NCI-H1105 treated with DMSO at 0.1 percent for 48 hours (cell line): ENCODE measurements at places on chromosomes 1 and 21.
A peak's percentile ranks its signal among the peaks of the same experiment; 100 is the strongest.

DNA sequence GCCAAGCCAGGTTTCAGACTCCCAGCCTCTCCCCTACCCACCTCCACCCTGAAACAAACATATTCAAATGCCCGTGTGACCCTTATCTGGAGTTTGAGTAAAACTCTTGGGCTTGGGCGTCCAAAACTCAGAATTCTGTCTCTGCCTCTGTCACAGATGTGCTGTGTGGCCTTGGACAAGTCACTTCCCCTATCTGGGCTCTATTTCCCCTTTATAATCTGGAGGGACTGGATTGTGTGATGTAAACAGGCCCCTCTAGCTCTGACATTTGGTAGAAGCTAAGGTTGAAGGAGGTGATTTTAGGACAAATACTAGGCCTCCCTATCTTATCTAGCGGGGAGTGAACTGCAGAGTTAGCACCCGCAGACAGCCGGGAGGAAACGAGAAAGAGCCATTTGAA lies 67.5 kb downstream of the IGSF21 start:
- no peak for DNase-seq

DNA sequence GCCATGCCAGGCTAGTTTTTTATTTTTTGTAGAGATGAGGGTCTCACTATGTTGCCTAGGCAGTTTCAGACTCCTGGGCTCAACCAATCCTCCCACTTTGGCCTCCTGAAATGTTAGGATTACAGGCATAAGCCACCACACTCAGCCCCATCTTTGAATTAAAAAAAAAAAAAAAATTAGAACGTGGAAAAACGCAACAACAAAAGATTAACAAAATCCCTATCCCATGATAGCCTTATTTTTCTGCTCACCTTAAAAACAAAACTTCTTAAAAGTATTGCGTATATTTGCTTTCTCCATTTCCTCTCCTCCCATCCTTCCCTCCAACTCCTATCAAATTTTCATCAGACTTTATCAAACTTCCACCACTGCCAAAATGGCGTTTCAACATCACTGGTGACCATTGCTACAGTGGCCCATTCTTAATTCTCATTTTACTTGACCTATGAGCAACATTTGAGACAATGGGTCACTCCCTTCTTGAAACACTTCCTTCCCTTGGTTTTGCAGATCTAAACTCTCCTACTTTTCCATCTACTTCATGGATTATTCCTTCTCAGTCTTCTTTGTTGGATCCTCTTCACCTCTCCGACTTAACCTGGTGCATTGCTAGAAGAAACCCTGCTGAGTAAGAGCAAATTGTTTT lies 579 bp upstream of the ZNF684 start:
- peak; percentile 36 for DNase-seq

DNA sequence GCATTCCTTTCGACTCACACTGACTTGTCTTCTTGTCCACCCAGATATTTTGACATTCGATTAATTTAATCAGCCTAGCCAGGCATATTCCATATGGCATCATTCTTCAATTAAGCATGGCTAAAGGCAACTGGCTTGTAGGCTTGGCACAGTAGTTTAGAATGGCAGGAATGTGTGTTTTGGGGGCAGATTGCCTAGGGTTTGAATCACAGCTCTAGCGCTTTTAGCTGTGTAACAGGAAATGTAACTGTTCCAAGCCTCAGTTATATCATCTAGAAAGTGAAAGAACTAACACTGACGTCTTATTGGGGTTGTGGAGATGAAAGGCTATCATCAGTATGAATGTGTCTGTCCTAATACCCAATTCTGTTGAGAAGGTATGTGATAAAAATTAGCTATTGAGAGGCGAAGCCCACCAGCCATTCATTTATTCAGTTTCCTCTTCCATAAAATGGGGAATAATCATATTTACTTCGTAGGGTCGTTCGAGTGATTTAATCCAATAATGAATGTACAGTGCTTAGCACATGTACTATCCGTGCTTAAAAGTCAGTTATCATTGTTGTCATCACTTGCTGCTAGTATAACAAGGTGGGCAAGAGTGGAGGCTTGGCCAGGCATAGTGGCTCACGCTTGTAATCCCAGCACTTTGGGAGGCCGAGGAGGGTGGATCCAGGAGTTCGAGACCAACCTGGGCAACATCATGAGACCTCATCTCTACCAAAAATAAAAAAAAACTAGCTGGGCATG lies 41.6 kb upstream of the GRHL3 start:
- no peak for DNase-seq

DNA sequence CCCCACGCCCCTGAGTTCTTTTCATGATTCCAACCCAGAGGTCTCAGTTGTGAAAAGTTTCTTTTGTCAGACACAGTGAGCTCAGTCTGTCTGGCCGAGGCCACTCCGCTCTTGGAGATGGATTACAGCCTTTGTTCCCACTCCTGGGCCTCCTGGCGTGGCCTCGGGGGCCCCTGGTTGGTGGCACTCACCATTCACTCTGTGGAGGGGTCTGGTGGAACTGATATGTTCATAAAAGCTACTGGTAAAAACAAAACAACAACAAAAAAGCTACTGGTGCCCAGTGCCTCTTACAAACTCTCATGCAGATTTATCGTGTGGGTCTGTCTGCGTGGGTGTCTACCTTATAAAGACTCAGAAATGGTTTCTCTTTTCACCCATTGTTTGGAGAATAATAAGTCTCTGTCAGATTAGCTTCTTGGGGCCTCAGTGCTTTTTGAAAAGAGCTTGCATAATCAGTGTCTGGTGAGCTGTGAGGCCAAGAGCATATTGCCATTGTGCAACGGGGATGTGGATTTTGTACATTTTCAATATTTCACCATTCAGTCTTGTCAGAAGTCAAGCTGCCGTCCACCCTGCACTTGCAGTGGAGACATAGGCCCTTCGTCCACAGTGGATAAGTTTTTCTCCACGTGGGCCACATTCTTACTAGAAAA lies 86.7 kb downstream of the GALNT2 start:
- no peak for DNase-seq

DNA sequence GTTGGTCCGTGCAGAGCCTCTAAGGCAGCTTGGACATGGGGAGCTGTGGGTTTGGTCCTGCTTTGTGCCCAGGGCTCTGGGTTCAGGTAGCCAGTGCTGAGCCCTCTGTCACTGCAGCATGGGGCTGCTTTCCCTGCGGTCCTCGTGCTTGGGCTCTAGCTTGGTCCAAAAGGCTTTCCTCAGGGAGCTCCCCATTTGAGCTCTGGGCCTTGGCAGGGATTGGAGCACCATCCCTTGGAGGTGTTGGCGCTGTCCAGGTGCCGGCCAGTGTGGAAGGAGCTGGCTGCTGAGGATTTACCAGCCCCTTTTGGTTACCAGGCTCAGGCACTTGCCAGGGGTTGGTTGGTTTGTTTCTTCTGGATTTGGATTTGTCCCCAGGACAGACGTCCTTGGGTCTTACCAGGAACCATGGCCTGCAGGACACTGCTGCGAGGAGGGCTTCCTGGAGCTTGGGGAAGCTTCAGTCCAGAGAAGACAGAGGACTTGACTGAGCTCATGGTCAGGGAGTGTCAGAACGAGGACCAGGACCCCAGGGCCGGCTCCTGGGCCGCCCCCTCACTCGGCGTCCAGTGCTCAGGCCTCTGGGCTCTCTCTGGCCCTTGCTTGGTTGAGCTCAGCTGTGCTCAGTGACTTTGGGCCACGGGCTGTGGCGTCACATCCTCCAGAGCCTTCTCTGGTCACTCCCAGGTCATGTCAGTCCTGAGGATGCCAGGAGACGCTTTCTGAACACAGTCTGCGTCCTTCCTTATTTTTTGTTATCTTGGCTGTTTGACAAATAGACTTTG lies 224.7 kb downstream of the CAMTA1 start:
- no peak for DNase-seq

GRCh38 chr1:70627910-70628309 lies 216.8 kb downstream of the CTH start:
- DNase-seq, result no peak

DNA sequence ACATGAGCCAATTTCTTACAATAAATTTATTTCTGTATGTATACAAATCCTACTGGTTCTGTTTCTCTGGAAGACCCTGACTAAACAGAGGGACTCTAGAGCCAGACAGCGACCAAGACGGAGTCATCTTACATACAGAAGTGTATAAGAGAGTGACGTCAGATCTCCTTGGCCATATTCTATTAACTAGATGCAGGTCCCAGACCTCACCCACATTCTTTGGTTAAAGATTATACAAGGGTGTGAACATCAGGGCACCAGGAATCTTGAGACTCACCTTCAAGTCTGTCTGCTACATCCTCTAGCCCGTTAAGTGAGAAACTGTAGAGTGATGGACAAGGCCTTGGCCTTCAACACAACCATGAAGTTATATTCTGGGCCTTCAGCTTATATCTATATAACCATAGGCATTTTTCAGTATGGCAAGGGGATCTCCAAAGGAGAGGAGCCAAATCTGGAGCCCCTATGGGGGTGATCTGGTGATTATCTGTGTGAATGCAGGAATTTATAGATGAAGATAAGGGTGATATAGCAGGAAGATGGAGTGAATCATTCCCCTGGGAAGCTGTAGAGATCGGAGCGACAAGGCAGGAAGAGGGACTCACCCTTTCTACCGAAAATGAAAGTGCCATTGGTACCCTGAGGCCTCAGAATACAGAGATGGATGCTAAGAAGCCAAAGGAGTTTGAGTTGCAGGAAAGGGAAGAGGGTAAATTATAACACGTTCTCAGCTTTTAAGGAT lies 83.9 kb downstream of the ADAMTS1 start:
- no peak for DNase-seq

- DNase-seq, result no peak
Measured at GRCh38 chr1:202199040-202199889, 5.7 kb downstream of the LGR6 start.

DNA sequence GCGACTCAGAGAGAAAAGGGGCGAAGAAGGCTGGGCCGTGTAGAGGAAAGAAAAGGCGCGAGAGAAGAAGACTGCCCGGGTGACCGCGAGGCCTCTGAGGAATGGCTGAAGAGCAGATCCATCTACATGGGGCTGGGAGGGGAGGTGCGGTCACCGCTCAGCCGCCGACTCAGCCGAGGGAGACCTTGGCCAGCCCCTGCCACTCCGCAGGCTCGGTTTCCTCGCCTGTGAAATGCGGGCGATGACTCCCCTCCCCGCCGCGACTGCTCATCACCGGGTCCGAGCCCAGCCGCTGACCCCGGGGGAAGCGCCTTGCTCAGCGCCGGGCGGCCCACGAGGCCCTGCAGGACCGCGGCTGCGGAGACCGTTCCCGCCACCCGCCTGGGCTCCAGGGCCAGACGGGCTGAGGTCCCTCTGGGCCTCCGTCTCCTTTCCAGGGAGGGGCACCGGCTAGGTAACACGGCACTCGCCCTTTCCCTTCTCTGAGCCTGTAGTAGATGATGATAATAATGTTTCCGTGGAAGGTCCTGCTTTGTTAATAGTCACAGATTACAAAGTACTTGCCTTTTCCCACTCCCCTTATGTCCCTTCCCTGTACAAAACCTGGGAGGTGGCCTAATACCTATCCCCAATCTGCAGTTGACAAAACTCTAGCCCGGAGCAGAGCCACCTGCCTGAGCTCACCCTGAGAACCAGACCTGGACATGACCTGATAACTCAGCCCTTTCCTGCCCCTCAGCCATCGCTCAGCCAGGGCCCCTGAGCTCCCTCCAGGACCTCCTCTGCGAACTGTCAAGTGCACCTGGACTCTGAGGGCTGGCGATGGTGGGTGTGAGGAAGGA lies 1.6 kb upstream of the BSND start:
- no peak for DNase-seq
